Mesendoderm (in vitro differentiated cells): ENCODE measurements at places on chromosomes 2 and 18.

DNA sequence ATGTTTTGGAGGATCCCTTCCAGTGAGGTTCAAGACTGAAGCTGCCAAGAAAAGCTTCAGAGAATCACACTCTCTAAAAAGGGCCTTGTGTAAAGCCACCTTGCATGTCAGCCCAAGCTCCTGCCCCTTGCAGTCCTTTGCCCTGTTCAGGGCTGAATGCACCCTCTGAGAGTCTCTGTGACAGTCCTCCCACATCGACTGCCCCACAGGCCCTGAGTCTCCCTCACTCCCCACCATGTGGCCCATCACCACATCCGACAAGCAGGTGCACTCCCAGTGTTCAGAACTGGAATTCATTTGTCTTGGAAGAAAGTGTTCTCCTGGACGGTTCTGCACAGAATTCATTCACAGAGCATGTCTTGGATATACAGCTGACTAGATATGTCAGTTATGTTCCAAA lies 31.0 kb downstream of the BCL11A start:
- DNase-seq: no peak

- peak; percentile 73 for DNase-seq
Measured at GRCh38 chr2:163348857-163349380, 386.9 kb downstream of the FIGN start.

DNA sequence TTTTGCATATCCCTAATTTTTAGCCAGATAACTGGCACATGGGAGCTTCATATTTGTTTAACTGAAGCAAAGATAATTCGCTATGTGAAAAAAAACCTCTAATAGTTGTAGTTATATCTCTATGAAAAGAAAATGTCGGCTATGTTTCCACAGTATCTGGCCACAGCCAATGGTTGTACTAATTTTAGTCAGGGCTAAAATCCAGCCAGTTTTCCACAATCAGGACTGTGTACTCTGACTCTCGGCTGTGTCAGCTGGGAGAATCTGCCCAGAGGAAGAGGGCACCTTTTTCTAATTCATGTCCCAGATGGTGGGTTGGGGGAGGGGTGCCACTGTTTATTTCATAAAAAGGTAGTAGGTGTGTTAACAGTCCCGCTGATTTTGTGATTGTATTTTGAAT lies 38.8 kb downstream of the STRADB start:
- DNase-seq: no peak

DNA sequence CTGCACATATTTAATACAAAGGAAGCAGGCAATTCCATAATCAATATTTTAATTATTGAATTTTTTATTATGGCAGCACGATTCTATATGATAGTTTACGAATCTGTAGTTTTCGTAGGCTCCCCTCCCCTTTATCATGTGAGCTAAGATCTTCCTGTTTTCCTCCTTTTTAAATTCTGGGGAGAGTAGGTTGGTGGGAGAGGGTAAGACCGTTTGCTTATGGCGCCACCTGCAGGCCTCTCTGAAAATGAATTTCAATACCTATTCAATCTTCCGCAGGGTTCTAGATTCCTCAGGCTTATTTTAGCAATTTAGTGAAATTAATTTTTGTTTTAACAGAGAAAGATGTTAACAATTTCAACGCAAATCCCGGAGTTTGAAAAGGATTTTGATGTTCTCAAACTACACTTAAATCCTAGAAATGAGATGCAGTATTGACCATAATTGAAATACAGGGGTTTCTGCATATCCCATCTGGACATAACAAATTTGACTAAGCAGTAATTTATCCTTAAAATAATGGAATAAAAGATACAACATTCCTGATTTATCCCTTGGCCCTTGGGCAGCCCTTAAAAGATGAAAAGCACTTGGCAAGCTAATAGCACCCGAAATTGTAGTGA lies 12.8 kb upstream of the GBX2 start:
- DNase-seq: peak; percentile 84

DNA sequence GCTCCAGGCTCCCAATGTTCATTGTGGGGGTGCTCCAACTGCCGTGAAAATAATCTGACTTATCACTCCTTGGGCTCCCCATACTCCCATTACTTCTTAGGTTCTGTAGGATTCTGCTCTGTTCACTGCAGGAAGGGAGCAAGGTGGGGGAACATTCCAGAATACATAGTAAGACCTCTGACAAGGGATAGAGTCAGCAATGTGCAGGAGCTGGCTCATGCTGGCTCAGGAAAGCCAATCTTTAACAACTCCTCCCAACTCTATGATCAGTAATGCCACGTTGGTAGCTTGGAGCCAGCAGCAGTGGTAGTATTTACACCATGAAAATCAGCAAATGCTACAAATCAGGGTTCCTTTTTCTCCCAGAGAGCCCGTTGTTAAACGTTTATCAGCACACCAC lies 44.4 kb downstream of the FECH start:
- DNase-seq: peak; percentile 11

- DNase-seq: no peak
Measured at GRCh38 chr2:43174368-43174916, 52.0 kb downstream of the ZFP36L2 start.

- DNase-seq: no peak
Measured at GRCh38 chr2:224601923-224602322, 16.8 kb upstream of the CUL3 start.

DNA sequence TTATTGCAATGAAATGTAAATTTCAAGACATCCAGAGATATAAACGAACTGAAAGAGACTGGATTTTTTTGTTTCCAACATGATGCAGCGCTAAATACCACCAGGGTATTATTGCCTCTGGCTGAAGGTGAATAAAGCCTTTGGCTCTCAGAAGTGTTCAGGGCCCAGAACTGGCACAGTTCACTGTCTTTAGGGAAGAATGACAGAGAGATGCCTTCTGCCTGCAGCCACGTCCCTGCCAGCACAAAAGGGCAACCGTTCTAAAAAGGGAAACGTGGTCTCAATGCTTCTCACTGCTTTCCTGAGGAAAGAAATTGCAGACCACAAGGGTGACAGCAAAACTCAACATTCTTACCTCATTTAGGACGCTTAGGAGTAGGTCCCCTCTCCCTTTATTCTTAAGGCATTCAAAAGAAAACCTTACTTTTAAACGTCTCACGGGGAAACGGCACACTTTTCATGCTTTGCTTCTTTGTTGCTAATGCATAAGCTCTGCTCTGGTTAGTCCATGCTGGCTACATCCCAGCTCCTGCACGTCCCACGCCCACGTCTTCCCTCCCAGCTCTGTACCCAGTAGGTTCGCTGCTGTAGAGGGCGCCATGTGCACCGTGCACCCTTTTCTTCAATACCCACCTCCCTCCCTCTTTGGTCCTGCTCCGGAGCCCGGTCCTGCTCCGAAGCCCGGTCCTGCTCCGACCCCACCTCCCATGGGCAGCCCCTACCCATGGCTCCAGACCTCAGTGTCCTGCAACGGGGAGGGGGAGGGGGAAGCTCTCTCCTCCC lies 171.0 kb downstream of the HRH4 start:
- peak; percentile 29 for DNase-seq

DNA sequence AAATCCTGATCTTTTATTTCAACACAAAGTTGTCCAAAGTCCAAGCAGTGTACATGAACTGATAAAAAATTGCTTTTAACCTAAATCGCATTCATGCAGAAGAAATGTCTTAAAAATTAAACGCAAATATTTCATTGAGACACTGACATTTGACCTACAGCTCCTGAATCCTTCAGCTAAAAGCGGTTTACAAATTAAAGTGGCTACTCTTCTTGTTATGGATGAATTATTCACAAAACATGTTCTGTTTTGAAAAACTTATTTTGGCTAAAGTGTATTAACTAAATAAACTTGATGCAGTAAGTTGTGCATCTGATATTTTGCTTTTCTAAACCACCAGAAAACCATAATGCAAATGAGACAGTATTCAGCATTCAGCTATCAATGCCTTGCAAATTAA lies 2.2 kb downstream of the EPB41L3 start:
- DNase-seq: no peak

DNA sequence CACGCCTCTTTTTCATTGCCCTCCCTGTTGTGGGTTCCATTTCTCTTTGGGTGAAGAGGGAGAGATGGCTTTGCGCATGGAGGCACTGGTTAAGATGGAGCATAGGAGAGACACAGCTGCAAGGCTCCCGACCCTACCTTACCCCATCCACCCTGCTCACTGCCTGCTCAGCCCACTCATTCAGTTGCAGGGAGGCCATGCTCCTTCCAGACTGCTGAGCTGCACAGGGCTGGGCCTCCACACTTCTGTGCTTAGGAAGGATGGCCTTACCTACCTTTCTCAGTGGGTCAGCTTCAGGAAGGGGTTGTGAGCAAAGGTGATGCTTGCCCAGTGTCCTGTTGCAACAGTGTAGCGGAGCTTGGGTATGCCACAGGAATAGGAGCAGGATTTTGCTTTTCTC lies 127.8 kb downstream of the CTIF start:
- DNase-seq: no peak

DNA sequence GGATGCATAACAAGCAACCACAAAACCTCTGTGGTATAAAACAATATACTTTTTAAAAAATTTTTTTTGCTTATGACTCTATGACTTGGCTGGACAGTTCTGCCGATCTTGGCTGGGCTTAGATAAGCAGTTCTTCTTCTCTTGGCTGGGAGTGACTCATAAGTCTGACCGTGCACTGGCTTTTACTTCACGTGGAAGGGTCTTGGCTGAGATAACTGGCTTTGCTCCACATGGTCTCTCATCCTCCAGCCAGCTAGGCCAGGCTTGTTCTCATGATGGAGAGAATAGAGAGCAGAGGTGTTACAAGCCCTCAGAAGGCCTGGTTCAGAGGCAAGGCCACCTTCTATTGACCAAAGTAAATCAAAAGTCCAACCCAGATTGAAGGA lies 178.9 kb upstream of the SERPINE2 start:
- no peak for DNase-seq

GRCh38 chr2:28325567-28326468 lies 66.8 kb upstream of the FOSL2 start:
- no peak for DNase-seq

DNA sequence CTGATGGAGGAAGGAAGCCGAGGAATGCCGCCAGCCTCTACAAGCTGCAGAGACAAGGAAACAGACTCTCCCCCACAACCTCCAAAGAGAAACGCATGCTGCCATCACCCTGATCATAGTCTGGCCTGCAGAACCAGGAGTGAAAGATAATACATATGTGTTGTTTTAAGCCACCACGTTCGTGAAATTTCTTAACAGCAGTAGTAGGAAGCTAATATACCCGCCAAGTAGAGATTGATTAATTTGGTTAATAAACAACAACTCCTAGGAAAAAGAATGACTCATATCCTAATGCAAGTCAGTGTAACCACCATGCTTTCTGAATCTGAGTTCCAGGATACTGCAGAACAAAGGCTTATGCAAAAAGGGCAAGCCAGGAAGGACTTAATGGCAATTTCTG lies 36.6 kb downstream of the LONRF2 start:
- peak; percentile 42 for DNase-seq

GRCh38 chr2:58540681-58541080 lies 299.6 kb upstream of the FANCL start:
- peak; percentile 87 for DNase-seq

GRCh38 chr2:218895326-218895725 lies 14.7 kb downstream of the WNT10A start:
- peak; percentile 60 for DNase-seq

DNA sequence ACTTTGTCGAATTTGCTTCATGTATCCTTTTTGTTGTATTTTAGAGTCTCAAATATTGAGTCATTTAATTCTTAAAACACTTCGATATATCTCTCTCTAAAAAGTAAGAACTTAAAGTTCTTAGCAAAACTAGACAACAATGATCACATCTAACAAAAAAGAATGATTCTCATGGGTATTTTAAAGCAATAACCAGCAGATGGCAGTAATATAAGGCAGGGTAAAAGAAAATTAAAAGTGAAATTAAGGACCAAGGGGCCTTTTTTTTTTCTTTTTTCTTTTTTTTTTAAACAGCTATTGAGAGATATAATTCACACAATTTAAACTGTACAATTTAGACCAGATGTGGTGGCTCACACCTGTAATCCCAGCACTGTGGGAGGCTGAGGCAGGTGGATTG lies 9.9 kb upstream of the AOX1 start:
- DNase-seq: no peak

DNA sequence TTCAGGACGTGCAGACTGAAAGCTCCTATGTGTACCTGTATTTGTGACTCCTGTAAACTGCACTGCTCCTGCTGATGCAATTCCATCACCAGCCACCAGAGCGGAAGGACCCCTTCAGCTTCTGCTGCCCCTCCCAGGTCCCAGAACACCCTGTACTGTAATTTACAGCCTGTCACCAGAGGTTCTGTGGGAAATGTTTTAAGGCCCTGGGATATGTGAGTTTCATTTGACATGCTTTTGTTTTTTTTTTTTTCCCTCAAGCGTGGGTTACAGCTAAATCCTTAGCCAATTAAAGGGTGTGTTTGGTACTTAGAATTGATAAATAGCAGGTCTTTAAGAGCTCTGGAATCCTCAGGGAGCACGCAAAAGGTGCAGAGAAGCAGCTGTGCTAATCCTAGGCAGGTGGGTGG lies 79.4 kb downstream of the KCTD1 start:
- DNase-seq: peak; percentile 72

- no peak for DNase-seq
Measured at GRCh38 chr2:101803128-101803527, 105.6 kb downstream of the MAP4K4 start.

DNA sequence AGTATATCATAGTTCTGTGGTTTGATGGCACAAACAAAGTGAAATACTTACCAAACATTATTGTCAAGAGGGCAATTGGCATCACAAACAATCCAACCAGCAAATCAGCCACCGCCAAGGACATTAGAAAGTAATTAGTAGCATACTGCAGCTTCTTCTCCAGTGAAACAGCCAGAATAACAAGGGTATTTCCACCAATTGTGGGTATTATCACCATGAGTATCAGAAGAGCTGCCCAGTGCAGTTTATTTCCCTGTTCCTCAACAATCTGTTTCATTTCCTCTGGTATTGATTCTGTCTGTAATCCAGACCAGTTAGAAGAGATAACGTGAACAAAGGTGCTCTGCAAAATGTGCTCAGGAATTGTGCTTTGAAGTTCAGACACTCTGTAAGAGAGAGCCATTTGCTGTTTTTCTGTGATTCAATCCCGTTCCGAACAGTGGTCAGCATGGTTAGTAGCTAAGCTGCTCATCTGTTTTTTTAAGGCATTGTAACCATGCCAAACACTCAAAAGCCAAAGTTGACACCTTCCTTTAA lies 1.4 kb downstream of the HTR2B start:
- DNase-seq: peak; percentile 66

DNA sequence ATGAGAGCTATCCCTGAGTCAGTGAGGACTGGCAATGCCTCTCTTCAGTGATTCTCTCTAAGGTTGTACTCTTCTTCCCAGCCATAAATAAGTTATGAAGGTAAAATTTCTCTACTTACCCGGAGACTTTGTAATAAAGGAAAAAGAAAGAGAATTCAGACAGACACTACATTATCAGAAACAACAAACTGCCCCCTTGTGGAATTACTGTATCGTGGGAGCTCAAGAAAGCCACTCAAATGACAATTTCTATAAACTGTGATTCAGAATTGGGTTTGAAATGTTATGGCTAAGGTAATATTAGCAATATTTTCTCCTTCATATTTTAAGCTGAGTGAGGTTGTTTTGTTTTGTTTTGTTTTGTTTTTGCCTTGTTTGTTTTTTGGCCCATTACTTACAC lies 155.8 kb upstream of the TANK start:
- no peak for DNase-seq

- DNase-seq: no peak
Measured at GRCh38 chr2:18384242-18384641, 176.2 kb downstream of the RDH14 start.
